ENCODE measurements at places on chromosomes 11 and 22. TPM values are rescaled to one million over a fixed set of nuclear protein-coding genes. Genes with fewer than 3 reads are reported as not detected.
A peak's percentile ranks its signal among the peaks of the same experiment; 100 is the strongest.

DNA sequence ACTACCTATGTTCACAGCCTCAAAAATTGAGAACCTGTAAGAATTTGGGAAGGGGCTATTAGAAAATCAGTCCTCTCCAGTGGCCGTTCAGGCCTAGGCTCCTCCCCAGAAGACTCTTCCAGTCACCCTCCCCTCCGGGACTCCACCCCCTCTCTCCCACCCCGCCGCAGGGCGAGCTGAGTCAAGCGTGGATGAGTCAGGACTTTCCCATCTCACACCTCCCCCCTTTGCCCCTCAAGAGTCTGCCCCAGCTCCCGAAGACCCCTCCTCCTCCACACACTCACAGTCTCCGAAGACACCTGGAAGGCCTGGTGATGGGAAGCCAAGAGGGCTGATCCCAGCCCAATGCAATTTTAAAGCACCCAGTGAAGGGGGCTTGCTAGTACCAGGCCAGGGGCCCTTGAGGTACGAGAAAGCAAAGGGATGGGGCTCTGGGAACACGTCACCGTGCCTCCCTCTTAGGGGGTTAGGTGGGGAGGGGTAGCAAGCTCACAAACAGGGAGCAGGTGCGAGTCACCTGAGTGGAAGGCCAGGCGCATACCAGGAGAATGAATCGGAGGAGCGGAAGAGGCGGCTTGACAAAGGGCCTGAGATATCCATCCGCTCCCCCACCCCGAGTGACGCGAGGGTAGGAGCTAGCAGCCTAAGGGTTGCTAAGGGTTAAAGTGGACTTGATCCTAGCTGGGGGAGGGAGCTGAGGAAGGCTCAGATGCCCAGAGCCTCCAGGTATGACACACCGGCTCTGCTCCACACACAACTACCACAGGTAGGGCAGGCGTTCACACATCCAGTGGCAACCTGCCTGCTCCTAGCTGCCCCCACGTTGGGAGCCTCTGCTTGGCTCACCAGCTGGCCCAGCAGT lies 13.6 kb downstream of the BCL9L start:
- peak; percentile 88 for DNase-seq

The ZC3H12C gene
- total RNA-seq, result 14.8 TPM

The OR6X1 gene
- total RNA-seq, result not detected

GRCh38 chr22:35601743-35602615 lies 15.2 kb downstream of the MB start:
- DNase-seq, result peak; percentile 73

DNA sequence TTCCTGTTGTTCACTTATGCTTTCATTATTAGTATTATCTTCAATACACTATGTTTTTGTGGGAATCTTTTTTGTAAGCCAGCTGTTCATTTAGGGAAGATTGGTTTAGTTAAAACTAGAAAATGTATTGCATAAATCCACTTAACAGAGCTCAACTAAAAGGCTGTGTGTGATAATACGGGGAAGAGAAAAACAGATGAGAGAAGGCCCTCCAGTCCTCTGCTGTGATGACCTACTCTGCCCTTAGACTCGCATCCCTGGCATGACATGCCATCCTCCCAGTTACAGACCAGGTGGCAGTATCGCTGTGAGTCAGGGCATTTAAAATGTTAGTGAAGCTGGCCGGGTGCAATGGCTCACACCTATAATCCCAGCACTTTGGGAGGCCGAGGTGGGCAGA lies 173.4 kb upstream of the TTC12 start:
- no peak for DNase-seq

DNA sequence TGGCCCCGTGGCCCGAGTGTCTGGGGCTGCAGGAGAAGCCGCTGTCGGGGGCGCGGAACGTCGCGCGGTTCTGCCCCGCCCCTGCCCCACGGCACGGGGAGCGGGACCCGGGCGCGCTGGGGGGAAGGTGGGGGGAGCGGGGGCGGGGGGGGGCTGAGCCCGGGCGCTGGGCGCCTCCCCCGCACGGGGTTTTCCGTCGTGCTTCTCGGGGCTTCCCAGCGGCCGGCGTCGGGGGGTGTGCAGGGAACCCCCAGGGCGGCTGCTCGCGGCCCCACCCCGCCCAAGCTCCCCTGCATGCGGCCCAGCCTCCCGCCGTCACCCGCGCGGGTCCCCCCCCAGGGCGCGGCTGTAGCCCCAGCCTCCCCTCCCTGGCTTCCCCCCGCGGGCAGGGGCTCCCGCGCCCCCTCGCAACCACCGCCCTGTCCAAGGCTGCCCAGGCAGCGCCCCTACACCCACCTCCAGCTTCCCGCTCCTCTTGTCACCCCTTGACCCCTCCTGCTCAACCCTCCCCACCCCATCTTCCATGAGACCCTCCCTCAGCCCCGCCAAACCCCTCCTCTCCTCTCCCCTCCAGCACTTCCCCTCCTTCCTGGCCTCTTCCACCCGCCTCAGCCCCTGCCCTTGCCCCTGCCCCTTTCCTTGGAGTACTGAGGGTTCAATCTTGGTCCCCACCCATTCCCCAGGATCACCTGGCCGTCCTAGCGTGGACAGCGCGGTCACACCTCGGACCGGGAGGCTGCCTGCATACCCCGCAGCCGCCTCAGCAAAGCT lies 1.7 kb downstream of the IL17REL start:
- DNase-seq, result peak; percentile 58

GRCh38 chr11:3880724-3881123 lies 25.3 kb downstream of the STIM1 start:
- DNase-seq, result no peak

GRCh38 chr22:45583504-45583903 lies 80.8 kb downstream of the FBLN1 start:
- no peak for DNase-seq

GRCh38 chr22:39655004-39655579 lies 84.5 kb downstream of the CACNA1I start:
- DNase-seq, result no peak

The POTEH gene
- total RNA-seq, result not detected

DNA sequence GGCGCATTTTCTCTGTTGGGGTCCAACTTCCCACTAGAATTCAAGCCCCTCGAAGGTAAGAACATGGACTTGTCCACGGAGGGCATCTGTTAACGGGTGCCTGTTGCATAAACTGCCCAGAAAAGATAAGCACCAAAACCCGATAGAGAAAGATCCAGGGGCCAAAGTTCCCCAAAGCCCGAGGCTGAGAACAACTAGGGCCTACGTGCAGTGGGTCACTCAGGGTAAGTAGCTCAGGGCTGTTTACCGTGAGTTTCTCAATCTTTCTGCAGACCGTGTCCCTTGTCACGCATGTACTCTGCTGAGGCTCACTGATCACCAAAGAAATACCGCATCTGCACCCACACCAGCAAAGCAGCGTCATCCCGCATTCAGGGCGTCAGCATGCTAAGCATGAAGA lies 24.4 kb downstream of the PGA5 start:
- no peak for DNase-seq

GRCh38 chr22:19051381-19052072 lies 70.7 kb downstream of the DGCR2 start:
- DNase-seq, result peak; percentile 7

DNA sequence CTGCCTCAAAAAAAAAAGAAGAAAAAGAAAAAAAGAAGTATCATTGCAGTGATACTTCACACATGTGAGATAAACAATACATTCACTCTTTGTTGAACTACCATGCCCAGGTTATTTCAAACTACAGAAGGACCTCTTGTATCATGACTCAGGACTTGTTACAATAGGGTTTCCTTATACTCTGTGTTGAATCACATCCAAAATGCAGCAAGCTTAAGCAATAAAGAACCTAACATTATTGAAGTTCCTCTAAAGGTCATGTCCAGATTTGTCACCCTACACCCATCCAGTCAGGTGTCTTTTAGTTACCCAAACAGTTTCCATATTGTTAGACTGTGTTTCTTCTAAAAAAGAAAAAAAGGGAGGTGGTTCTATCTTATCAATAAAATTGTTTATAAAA lies 26.9 kb upstream of the ALKBH3 start:
- DNase-seq, result no peak

- no peak for DNase-seq
Measured at GRCh38 chr11:5153574-5154431, 754 bp downstream of the OR52A1 start.

GRCh38 chr22:23608583-23608982 lies 23.5 kb downstream of the DRICH1 start:
- no peak for DNase-seq

The DUSP8 gene
- total RNA-seq, result 18.0 TPM

The SEPTIN5 gene
- 11.5 TPM for total RNA-seq
